ENCODE measurements at places on chromosomes 1 and 21. TPM values are rescaled to one million over a fixed set of nuclear protein-coding genes. Genes with fewer than 3 reads are reported as not detected.

- DNase-seq, result no peak
These were observed 106.7 kb downstream of the CNIH3 start for GRCh38 chr1:224722838-224723237.

DNA sequence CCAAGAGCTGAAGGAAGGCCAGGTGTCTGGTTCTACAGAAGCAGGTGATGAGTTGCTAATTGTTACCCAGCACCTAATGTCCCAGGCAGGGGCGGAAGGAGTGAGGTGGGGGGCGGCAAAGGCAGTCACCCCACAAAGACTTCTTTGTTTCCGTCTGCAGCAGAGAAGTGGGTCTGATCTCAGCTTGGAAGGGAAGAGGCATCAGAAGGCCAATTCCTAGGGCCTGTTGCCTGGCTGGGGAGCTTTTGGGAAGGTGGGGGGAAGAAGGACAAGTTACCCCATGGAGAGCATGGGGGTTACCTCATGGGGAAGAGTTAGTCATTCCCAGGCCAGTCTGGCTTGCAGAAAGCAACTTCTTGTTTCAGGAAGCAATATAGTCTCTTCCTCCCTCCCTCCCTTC lies 10.9 kb downstream of the IGSF21 start:
- DNase-seq, result no peak

- DNase-seq, result no peak
These were observed 44.7 kb downstream of the TNNT2 start for GRCh38 chr1:201332616-201333335.

DNA sequence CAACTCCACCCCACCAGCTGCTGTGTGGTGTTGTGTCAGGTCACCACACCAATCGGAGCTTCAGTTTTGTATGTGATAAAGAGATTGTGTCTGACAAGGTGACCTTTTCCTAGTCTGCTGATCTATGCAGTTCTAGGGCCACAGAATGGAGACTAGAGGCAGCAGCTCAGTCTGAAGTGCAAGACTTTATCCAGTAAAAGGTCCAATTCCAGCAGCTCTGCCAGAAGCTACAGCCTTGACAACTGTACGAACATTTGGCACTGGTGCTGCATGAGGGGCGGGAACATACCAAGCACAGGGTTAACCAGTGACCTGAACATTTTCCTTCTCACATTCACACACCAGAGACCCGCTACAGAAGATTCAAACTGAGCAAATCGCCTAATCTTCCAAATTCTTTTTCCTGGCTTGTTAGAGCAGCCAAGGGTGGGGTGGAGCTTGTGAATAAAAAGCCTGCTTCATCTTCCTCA lies 9.3 kb downstream of the FMO1 start:
- no peak for DNase-seq

DNA sequence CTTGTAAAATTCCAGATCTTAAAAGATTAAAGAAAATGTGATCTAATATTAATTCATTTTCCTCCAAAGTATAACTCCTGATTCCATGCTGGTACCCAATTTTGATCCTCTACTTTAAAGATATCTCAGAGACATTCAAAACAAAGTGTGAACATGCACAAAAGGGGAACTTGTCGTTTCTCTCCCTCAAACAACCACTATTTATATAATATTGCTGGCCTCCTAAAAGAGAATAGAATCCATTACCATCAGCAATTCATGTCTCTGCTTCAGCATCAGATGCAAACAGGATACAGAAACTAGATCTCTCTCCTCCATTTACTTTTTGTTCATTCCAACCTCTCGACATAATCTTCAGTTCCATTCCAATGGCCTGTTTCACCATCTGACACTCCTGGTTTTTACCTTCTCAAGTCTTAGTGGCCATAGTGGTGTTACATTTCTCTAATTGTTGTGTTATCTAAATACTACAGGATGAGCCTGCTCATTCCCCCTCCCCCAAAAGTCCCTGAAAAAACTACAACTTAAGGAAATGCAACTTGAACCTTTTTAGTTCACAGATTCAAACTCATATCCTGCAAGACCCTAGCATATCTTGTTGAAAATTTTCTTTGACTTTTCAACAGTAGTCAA lies 4.1 kb downstream of the NRIP1 start:
- DNase-seq, result no peak

GRCh38 chr1:84959294-84959693 lies 37.6 kb downstream of the MCOLN2 start:
- no peak for DNase-seq

- DNase-seq, result no peak
These were observed 318.2 kb upstream of the PLXNA2 start for GRCh38 chr1:208562151-208562960.

DNA sequence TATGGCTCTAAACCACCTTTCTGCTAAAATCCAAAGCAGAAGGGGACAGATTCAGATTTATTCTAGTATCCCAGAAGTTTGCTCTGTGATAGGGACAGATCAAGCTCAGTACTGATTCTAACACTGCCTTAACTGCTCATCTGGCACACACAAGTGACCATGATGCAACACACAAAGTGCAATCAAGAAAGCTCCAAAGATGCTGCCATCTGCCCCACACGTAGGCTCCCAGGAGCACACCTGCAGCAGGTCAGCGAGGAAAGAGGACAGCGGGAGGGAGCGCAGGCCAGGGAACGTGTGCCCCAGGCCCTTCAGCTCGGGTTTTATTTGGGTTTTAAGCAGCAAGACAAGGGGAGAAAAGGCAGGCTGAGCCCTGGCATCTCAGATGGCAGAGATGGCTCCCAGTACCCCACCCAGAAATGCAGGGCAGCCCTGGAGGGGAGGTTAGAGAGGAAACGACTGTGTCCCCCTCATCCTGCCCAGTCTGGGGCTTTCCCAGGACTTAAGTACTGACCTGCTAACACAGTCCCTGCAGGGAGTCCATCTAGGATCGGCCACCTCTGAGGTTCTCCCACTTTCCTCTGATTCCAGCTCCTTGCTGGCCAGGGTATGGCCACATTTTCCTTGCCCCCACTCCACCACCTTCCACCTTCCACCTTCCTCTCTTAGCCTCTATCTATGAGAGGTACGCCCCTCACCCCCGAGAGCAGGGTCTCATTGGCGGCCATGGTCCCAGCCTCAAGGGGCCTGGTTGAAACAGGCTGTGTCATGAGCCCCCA lies 1.2 kb downstream of the TRIM11 start:
- DNase-seq, result no peak

- DNase-seq, result no peak
These were observed 36.7 kb downstream of the AJAP1 start for GRCh38 chr1:4690951-4691675.

DNA sequence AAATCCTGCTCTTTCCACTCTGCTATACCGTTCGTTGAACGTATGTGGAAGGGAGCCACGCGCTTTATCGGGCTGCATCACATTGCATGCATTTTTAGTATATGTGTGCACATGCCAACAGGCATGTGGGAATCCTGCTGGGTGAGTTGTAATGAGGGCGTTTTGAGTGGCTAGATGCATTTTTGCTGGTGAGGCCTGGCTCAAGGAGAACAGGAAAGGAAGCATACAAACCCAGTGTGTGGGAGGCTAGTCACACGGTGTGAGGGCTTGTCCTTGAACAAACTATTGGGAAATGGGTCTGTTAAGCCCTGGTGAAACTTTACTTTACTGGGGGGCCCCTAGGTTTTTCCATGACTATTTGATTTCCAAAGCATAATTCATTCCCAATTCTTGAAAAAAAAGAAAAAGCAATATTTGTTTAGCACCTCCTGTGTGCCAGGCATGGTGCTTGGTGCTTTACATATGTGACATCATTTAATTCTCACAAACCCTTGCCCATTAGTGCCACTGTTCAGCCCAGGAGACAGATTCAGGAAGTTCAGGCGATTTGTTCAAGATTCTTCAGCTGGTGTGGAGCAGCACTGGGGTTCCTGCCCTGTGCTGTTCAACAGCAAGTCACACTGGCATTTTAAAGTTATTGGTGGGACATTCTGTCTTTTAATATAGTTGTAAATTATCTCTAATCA lies 25.6 kb upstream of the JUN start:
- DNase-seq, result no peak

DNA sequence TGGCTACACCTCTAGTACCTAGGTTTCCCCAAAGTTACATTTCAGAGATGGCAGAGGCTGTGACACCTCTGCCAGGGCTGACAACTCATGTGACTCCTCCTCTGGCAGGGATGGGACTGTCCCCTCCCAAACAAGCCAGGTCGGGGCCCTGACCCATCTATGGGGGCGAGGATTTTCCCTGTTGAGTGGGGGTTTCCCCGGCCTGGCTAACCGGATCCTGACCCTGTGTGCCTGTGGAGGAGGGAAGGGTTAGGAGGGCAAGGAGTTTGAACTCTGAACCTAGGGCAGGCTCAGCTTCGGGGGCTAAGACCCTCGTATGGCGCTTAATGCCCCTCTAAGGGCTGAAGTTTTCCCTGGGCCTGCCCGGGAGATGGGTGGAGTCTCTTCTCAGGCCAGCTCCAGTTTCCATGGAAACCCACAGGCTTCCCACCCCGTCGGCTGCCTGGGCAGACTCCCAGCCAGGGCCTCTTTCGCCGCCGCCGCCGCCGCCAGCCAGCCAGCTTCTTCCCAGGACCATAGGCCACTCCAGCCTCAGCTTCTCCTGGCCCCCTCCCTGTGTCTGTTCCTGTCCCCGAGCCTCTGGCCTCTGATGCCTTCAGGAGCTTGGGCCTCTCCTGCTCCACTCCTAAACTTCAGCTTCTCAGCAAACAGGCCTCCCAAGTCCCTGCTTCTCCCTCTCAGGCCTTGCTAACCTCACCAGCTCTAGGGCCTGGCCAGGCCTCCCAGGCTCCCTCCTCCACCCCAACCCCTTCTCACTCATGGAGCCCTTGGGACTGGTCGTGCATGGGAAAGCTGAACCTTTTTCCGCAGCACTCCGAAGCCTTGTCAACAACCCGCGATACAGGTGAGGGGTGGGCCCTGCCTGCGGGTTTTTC lies at the start of gene BTBD19:
Gene BTBD19, plus strand, starts transcription at position 461 of the 875 bp plus-strand sequence. Its CDS starts 298 bp downstream, at position 759.
- DNase-seq, result peak; percentile 86

DNA sequence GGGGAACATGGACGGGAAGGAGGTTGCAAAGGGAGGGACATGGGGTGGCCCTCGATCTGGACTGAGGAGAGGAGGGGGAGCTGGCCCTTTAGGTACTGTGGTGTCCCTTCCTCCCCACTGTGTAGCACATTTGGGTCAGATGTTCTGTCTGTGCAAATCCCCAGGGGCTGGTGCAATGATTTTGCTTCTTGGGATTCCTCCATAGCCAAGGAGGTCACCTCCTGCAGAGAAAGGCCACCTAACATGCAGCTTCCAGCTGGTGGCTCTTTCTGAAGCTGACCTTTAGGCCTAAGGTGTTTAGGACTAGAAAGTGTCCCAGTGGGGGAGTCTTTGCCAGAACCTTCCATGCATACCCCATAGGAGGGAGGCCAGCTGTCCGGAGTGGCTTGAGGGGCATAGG lies 9.0 kb upstream of the MYOM3 start:
- no peak for DNase-seq

GRCh38 chr1:169784102-169784501 lies 10.6 kb downstream of the METTL18 start:
- DNase-seq, result no peak

GRCh38 chr1:24742090-24742938 lies 2.9 kb upstream of the CLIC4 start:
- DNase-seq, result no peak

DNA sequence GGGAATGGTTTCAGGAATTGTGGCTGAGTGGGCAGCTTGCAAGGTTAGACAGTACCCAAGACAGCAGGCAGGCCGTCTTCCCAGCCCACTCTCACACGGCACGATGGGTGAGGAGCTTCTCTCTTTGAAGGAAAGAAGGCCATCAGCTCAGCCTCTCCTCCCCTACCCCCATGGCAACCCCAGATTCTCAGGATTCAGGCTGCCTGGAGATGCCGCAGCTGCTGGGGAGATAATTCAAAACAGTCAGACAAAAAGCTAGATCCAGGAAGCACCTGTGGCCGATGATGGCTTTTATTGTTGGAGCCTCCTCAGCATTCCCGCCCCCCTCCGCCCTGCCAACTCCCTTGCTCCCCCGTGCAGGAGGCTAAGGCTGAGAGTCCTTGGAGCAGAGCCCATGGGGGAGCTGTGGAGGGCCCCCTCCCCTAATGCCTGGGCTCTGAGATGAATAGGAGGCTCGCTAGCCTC lies 220.5 kb downstream of the TRABD2B start:
- no peak for DNase-seq

DNA sequence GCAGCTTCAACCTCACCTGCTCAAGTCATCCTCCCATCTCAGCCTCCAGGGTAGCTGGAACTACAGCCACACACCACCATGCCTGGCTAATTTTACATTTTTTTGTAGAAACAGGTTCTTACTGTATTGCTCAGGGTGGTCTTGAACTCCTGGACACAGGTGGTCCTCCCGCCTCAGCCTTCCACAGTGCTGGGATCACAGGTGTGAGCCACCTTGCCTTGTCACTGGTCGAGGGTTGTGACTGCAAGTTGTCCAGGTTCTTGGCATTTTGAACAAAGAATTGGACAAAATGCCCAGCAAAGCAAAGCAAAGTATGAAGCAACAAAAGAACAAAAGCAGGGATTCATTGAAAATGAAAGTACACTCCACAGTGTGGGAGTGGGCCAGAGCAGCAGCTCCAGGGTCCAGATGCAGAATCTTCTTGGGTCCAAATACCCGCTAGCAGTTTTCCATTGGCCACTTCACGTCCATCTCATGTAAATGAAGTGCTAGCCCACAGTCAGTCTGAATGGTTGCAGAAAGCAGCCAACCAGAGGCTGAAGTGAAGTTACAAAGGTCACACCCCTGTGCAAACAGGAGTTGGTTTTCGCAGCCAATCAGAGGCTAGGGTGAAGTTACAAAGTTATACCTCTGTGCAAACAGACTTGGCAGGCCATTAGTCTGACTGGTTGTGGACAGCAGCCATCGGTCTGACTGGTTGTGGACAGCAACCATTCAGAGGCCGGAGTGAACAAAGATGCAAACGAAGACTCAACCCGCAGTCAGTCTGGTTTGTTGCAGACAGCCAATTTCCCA lies 109.5 kb upstream of the KIF26B start:
- DNase-seq, result peak; percentile 74

GRCh38 chr1:110927484-110928075 lies 36.1 kb downstream of the LRIF1 start:
- no peak for DNase-seq

DNA sequence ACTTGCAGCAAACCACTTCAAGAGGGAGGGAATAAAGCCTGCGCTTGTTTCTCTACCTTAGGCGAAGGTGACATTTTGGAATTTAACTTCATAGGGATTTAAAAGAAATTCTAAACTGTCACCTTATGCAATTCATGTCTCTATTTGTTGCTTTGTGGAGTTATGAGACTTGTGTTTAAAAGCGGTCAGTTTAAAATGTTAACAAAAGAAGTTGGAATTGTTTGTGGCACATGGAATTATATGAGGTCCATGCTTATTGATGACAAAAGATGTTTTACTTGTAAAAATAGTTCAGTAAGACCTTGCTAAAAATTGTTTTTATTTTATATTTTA lies 15.8 kb downstream of the NR5A2 start:
- no peak for DNase-seq

SHE gene
- 19.6 TPM for polyA plus RNA-seq

GNAT2 gene
- polyA plus RNA-seq, result not detected

SPATA46 gene
- not detected for polyA plus RNA-seq

TTC34 gene
- polyA plus RNA-seq, result 0.03 TPM

CRP gene
- 0.26 TPM for polyA plus RNA-seq

TSSK3 gene
- 4.4 TPM for polyA plus RNA-seq

LYSMD1 gene
- polyA plus RNA-seq, result 8.5 TPM

SYT6 gene
- not detected for polyA plus RNA-seq

RAB25 gene
- 0.17 TPM for polyA plus RNA-seq

SLC22A15 gene
- polyA plus RNA-seq, result 0.97 TPM

PROX1 gene
- 2.5 TPM for polyA plus RNA-seq

CFHR4 gene
- polyA plus RNA-seq, result not detected

GPR52 gene
- polyA plus RNA-seq, result 0.29 TPM

ANGPTL7 gene
- polyA plus RNA-seq, result 0.28 TPM

All from heart right ventricle (tissue), 16 donors.